Right ventricle myocardium inferior (tissue), 1 donor: ENCODE measurements at places on chromosomes 2 and 18. TPM values are rescaled to one million over a fixed set of nuclear protein-coding genes. Genes with fewer than 3 reads are reported as not detected.
A peak's percentile ranks its signal among the peaks of the same experiment; 100 is the strongest.

DNA sequence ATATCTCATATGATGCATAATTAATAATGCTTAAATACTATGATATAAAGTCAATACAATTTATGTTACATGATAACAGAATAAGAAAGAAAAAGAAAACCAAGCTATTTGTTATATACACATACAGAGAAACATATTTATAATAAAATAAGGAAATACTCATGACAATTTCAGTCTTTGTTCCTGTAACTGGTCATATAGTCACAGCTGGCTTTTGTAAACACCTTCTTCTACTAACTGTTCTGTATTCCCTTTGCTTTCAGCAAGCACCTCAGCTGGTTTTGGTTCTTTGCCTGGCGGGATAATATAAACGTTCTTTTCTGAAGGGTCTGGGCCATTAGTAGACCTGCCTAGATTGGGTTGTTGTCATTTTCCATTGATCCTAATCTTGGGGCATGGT lies 158.5 kb downstream of the COPS8 start:
- no peak for DNase-seq

DNA sequence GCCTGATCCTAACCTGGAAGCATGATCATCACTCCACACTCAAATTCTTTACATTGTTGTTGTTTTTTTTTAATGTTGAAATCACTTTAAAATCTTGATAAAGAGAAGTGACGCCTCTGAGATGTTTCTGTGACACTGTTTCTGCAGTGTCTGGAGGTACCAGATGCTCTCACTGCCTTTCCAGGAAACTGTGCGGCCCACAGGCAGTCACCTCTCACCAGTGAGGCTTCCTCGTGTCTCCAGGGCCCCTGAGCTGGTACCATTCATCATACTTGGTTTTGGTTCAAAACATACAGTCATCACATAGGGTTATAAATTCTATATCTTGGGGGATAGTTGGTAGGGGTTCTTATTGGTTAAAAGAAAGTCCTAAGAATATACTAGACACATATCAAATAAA lies 10.1 kb upstream of the ID2 start:
- DNase-seq: no peak

DNA sequence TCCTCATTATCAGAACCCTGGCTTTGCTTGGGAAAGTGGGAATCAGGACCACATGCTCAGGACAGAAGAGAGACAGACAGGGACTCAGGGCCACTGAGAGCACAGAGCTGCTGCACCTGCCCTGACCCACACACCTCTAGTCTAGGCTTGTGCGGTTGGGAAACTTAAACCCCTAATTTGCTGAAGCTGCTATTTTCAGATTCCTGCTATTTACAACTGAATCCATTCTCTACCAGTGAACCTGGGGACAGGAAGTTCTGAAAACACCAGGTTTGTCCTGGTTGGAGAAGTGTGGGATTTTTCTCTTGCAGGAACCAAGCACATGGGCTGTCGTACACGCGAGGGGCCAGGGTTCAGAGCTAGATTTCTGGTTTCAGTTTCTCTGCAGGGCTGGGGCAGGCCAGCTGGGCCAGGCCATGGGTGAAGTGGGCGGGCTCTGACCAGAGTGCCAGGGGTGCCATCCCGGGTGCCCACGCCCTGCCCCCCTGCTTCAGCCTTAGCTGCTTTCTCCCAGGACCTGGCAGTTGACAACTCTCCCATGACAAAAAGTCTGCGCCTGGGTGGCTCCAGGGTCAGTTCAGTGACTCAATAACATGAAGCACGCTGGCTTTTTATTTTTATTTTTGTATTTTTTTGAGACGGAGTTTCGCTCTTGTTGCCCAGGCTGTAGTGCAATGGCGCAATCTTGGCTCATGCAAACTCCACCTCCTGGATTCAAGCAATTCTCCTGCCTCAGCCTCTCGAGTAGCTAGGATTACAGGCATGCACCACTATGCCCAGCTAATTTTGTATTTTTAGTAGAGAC lies 51.3 kb upstream of the SLC1A4 start:
- no peak for DNase-seq

DNA sequence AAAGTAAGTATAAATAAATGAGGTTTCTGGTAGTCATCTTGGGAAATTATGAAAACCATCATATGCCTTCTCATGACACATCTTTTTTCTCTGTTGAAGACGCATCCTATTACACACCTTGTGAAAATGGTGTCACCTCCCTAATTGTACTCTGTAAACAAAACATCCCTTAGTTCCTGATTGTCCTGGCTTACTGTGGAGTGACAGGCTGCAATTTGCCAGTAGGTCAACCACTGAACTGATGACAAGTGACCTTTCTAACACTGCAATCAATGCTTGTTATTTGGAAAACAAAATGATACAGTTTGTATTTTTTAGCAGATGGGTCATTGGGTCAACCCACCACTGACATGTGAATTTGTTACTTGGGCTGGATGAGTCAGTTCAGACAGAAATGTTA lies 219.5 kb downstream of the PTPRM start:
- DNase-seq: no peak

DNA sequence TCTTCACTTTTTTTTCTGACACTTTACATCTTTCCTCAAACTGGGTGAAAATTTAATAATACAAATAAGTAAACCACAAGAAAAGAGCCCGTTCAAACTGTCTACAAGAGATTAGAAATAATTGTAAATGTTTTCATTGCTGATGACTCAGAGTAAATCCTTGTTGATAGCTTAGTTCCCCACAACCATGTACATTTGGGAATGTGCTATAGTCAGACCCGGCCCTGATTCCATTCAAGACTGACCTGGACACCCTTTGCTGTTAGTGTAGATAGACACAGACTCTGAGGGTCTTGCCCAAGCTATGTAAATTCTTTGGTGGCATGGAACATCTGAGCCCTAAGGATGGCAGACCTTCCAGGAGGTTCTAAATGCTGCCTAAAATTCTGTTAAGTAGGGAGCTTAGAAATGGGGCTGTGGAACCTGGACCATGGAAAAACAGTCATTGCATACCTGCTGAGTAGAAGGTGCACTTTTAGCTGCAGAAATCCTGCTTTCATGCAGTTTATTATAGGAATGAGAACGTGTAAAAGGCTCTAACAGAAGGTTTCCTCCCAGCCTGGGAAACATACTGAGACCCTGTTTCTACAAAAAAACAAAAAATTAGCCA lies 3.7 kb downstream of the MALT1 start:
- no peak for DNase-seq

DNA sequence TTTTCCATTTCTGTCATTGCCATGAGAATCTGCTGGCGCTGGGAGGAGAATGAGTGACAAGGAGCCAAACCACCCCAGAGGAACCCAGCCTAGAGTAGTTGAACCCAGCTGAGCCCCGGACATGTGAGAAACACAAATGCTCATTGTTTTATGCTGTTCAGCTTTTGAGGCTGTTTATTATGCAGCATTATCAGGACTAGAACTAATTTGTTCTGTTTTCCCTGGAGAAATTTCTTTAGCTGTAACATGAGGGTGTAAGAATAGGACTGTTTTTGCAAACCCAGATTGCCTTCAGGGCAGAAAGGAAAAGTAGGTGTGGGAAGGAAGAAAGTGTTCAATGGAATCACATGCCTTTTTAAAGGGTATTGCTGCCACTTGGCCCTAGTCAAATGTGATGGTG lies 28.5 kb upstream of the DOCK10 start:
- DNase-seq: no peak

- DNase-seq: no peak
These were observed 179.4 kb upstream of the SESTD1 start for GRCh38 chr2:179444056-179444455.

GRCh38 chr2:136093583-136093982 lies 24.4 kb downstream of the CXCR4 start:
- DNase-seq: no peak

DNA sequence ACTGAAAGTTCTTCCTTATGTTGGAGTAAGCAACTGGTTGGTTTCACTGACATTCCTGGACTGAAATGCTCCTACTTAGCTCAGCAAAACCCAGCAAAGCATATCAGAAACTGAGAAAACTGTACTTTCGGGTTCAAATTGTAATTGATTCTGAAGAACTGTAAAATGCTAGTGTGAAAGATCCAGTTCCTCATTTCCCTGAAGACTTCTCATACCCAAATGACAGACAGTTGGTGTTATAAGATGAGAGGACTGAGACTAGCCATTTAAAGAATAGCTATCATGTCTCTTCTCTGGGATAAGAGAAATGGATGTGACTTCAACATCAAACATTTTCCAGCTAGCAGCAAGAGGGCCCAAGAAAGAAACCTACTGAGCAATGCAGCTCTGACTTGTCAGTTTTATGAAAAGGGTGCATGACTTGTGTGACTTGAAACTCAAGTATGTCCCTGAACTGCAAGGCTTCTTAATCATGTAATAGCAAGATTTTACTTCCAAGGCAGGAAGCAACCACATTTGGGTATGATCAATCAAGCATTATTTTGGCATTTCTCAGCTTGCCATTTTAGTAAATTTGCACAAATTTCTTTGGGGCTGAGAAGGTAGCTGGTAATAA lies 420.3 kb upstream of the MMADHC start:
- DNase-seq: no peak

- DNase-seq: no peak
These were observed 11.1 kb downstream of the STAMBP start for GRCh38 chr2:73839653-73840411.

DNA sequence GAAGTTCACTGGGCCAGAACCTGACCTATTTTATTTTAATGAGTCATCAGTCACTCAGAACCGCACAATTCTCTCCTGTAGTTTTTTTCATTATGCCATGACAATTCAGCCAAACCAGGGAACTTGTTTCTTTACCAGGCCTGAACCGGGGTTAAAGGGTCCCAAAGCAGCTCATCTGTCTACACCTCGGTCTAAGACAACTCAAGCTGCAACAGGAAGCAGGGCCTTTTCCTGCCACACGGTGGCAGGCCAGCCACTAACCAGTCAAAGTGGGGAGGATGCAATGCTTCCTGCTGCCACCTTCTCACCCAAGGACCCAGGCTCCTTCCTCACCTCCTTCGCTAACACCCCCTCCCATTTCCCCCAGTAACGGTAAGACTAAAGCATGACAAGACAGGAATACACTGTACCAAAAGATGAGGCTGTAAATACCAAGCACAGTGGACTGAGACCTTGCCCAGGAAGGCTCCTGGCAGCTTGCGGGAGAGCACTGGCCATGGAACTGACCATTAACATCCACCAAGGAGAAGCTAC lies 56.7 kb upstream of the ACKR3 start:
- DNase-seq: peak; percentile 82

- no peak for DNase-seq
These were observed 677 bp upstream of the TMEM178A start for GRCh38 chr2:39664888-39665591.

DNA sequence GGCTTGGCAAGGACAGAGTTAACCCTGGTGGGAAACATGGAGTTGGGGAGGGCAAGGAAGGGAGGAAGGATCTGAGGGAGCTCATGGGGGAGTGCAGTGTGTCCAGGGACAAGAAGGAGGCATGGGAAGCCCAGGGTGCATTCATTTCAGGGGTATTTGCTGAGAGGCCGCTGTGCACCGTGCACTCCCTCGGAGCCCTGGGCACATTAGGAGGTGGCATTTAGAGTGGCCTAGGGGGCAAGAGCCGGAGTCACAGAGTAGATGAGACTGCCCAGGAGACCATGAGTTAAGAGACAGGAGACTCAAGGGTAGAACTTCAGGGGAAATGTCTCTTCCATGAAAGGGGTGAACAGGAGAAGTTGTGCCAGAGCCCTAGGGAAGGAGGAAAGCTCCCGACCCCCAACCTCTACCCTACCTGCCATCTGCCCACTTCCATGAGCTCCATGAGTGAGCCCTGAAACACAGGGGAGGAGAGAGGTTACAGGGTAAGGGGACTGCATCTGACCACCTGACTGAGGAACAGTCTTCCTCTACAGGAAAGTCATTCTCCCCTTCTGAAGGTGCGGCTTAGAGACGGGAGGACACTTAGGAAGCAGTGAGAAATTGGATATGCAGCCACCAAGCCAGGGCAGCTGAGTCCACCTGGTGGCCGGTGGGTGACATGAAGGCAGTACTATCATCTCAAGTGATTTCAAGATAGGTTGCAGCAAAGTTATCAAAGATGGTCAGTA lies 58.5 kb upstream of the COPS8 start:
- DNase-seq: peak; percentile 80

DNA sequence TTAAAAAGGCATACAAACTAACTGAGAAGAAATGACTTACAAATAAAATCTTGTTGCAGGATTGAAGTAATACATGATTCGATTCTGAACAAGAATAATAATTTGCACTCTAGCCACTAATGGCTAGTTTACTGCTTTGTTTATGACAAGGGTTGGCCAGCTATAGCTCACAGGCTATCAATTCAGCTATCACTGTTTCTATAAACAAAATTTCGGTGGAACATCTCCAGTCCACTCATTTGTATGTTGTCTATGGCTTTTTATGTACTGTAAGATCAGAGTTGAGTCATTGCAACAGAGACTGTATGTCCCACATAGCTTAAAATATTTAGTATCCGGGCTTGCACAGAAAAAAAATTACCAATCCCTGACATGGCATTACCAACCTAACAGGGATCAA lies 543.7 kb upstream of the CNTNAP5 start:
- no peak for DNase-seq

GRCh38 chr2:74457129-74457548 lies 1.1 kb upstream of the WBP1 start:
- DNase-seq: no peak

DNA sequence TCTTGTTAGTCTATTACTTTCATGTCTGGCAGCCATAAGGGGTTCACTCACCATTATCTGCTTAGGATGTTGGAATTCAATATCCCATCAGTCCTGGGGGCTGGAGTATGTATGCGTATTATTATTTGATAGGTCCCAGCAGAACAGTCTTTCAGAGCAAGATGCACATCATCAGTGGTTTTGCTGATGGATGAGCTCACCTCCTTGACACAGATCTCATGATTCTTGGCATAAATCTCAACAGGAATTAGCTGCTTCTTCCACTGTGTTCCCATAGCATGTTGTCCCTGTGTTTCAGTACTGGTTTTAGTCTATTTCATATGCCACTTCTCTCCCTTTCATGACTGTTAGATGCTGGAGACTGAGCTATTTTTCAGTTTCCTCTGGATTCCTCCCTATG lies 442.5 kb downstream of the ARHGAP15 start:
- DNase-seq: no peak

DNA sequence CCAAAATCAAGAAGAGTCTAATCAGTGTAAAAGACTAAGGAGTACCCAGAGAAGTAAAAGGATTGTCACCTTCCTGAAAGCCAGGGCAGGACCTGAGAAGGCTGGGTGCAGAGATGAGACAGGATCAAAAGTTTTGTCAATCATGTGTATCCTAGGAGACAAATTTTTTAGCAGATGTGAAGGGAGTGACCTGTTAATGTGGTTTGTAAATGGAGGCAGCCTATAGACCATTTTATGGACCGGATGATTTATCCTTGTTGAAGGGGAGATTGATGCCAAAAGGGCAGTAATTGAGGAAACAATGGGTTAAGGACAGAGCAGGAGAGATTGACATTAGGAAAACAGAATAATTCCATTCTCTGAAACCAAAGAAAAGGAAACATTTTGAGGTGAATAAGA lies 813 bp downstream of the NDC80 start:
- no peak for DNase-seq

The ANKAR gene
- total RNA-seq: 6.0 TPM

The IL1RL1 gene
- total RNA-seq: 1.7 TPM

The EHD3 gene
- total RNA-seq: 27.9 TPM
